ENCODE measurements at places on chromosomes 5 and 9. TPM values are rescaled to one million over a fixed set of nuclear protein-coding genes. Genes with fewer than 3 reads are reported as not detected.
A peak's percentile ranks its signal among the peaks of the same experiment; 100 is the strongest.

- no peak overlapping the region for H3K4me3 ChIP-seq
- peak; percentile 42 for DNase-seq
- no peaks in the 10 kb centered on the region for H3K4me1 ChIP-seq
- no peaks in the 10 kb centered on the region for H3K27me3 ChIP-seq
Observed at GRCh38 chr9:19087106-19088000, 15.4 kb downstream of the HAUS6 start.

DNA sequence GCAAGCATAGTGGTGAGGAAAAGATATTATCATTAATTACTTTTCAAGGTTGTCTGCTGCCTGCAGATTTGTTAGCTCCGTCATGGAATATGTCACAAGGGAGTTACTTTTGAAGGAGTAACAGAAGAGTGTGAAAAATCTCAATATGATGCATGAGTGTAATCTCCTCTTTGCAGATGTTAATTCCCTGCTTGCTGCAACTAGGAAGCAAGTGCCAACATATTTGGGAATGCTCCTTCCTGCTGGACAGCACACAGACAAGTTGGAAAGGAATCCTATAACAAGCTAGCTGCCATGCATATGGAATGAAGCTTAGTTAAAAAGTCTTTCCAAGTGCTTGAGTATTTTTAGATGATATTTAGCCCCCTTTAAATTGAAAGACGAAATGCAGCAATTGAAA, 2023.6 kb upstream of the CDH6 start:
- H3K27ac ChIP-seq, result no peak overlapping the region
- no peak for DNase-seq
- H3K27me3 ChIP-seq, result no peaks in the 10 kb centered on the region
- no peak overlapping the region for H3K4me3 ChIP-seq
- no peaks in the 10 kb centered on the region for H3K4me1 ChIP-seq

- no peak overlapping the region for H3K27ac ChIP-seq
- no peaks in the 10 kb centered on the region for H3K4me1 ChIP-seq
- no peaks in the 10 kb centered on the region for H3K36me3 ChIP-seq
- no peak overlapping the region for H3K4me3 ChIP-seq
Observed at GRCh38 chr5:123436201-123436600, 13.0 kb upstream of the CEP120 start.

DNA sequence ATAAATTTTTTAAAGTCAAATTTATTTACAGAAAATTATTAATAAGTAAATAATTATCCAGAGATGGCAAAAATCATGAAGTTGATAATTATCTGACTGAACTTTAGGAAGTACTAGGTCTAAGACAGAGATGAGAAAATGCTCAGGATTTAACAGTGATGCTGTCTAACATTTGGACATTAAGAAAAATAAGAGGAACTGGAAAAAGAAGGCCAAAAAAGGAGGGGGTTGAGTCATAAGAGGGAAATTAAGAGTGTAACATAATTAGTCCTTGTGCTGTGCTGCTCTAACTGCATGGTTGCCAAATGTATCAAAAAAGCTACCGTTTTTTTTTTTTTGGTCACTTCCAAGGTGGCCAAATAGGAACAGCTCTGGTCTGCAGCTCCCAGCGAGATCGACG, 35.4 kb upstream of the TUT7 start:
- no peak overlapping the region for H3K27ac ChIP-seq
- no peak for DNase-seq
- H3K4me3 ChIP-seq, result no peak overlapping the region
- no peaks in the 10 kb centered on the region for H3K27me3 ChIP-seq

DNA sequence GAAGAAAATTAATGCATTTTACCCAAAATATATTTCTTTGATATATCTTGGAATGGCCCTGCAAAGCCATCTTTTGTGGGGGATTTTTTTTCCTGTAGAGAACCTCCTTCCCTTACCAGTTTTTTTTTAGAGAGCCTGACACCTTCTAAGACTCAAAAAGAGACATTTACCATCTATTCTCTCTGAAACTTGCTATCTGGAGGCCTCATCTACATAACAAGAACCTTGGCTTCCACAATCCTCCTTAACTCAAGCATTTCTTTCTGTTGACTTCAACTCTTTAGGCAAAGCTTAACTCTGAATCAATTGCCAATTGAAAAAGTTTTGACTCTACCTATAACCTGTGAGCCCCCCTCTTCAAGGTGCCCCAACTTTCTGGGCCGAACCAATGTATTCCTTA, 6.2 kb downstream of the SLC45A2 start:
- no peak overlapping the region for H3K27ac ChIP-seq
- no peaks in the 10 kb centered on the region for H3K4me1 ChIP-seq
- H3K27me3 ChIP-seq, result no peaks in the 10 kb centered on the region
- no peak overlapping the region for H3K4me3 ChIP-seq
- no peaks in the 10 kb centered on the region for H3K36me3 ChIP-seq

DNA sequence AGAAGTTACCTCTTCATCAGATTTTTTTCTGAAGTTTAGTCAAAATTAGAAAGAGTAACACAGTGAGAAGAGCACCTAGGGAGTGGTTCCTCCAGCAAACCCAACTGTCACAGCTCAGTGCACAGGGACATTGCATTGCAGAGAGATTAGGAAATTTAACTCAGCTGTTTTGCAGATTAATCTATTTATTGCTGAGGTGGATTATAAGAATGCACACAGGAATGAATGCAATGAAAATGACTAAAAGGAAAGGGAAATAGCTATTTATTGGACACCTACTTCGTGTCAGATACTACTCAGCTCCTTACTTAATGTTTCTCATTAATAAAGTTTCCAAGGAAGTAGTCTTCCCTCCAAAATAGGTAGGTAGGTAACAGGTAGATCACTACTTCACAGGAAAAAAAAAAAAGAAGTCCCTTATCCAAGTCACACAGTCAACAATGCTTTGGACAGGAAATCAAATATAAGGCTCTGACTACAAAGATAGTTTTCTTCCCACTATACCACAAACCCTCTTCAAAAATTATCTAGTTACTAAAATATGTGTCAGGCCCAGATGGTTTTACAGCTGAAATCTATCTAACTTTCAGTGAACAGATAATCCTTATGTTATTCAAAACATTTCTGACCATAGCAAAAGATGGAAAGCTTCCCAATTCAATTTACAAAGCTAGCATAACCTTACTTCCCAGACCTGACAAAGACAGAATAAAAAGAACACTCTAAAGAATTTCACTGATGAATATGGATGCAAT, 442.2 kb upstream of the MPDZ start:
- DNase-seq, result peak; percentile 93
- H3K27ac ChIP-seq, result peak overlapping the region; percentile 39
- peaks cover 34% of the 10 kb centered on the region for H3K4me1 ChIP-seq
- no peaks in the 10 kb centered on the region for H3K36me3 ChIP-seq
- H3K27me3 ChIP-seq, result no peaks in the 10 kb centered on the region

MED27 gene
- 26.9 TPM for total RNA-seq

DNA sequence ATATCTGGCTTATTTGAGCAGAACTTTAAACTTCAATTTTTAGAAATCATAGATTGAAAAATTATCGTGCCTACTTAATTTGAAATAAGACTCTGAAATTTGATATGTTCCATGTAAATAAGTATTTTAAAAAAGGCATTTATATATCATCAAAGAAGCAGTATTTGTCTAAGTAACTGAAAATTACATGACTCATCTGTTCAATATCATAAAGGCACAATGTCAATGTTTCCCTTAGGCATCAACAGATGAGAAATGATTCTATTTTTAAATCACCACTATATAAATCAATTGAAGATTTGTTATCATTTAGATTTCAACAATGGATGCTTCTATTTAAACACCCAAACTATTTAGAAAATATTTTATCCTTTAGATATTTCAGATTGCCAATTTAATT, 142.9 kb upstream of the POU5F2 start:
- DNase-seq, result no peak
- no peaks in the 10 kb centered on the region for H3K36me3 ChIP-seq
- H3K4me3 ChIP-seq, result no peak overlapping the region
- H3K27ac ChIP-seq, result no peak overlapping the region
- no peaks in the 10 kb centered on the region for H3K27me3 ChIP-seq
- H3K4me1 ChIP-seq, result peaks cover 8% of the 10 kb centered on the region

- H3K4me1 ChIP-seq, result no peaks in the 10 kb centered on the region
- H3K27me3 ChIP-seq, result peaks cover 2% of the 10 kb centered on the region
- H3K27ac ChIP-seq, result no peak overlapping the region
- no peak for DNase-seq
- no peak overlapping the region for H3K4me3 ChIP-seq
Observed at GRCh38 chr9:76729980-76730737, 34.1 kb upstream of the PCA3 start.

GRCh38 chr5:139271201-139272027, 22.1 kb upstream of the MATR3 start:
- peak overlapping the region; percentile 41 for H3K27ac ChIP-seq
- H3K36me3 ChIP-seq, result peaks cover 5% of the 10 kb centered on the region
- DNase-seq, result peak; percentile 92

GRCh38 chr5:111697881-111698757, 58.9 kb downstream of the NREP start:
- no peak overlapping the region for H3K4me3 ChIP-seq
- no peak overlapping the region for H3K27ac ChIP-seq
- H3K4me1 ChIP-seq, result no peaks in the 10 kb centered on the region

DIPK1B gene
- total RNA-seq, result 23.2 TPM

AK1 gene
- 79.5 TPM for total RNA-seq

C9orf153 gene
- total RNA-seq, result not detected

- no peaks in the 10 kb centered on the region for H3K27me3 ChIP-seq
- H3K36me3 ChIP-seq, result peaks cover 30% of the 10 kb centered on the region
- DNase-seq, result no peak
- no peak overlapping the region for H3K4me3 ChIP-seq
- no peaks in the 10 kb centered on the region for H3K4me1 ChIP-seq
Observed at GRCh38 chr5:1336749-1337488, 8.0 kb downstream of the CLPTM1L start.

DNA sequence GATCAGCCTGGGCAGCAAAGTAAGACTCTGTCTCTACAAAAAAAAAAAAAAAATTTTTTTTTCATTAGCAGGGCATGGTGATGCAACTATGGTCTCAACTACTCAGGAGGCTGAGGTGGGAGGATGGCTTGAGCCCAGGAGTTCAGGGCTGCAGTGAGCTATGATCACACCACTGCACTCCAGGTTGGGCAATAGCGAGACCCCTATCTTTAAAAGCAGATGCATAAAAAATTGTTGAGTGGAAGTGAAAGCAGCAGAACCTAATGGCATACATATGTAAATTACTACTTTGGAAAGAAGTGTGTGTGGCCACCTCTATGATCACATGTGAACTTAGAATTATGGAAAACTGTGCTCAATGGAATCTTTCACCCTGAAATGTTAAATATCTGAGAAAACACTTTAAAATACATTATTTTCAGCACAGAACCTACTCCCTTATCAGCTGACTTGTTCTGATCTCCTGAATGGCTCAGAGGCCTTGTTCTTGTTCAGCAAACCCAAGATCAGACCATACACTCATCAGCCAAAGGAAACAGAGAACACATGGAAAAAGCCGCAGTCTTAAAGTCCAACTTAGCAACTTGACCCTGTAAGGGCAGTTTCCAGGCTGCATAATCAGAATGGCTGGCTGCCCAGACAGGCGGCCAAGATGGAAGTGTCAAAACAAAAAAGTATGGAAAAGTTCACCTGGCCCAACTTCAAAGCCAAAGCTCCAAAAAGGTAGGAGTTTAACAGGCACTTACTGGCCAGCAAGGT, 56.5 kb downstream of the SIL1 start:
- H3K36me3 ChIP-seq, result no peaks in the 10 kb centered on the region
- H3K4me3 ChIP-seq, result no peak overlapping the region
- DNase-seq, result peak; percentile 92

PCDHGB2 gene
- 1.4 TPM for total RNA-seq

SCAMP1 gene
- total RNA-seq, result 59.1 TPM

DNA sequence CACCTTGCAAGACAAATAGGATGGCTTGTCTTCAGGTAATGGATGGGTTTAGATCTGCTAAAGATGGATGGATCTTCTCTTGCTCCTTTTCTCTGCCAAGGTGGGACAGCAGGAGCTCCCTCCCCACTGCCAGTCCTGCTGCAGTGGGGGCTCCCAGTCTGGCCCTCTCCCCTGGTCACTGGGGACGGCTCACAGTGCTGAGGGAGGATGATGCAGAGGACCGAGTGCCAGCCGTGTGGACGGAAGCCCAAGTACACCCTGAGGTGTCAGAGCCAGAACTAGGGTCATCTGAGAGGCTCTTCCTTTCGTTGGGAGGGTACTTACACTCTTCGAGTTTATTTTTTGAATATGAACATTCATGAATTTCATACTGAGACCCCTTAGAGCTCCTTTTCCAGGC, 5.7 kb downstream of the CCDC69 start:
- H3K4me3 ChIP-seq, result no peak overlapping the region
- H3K4me1 ChIP-seq, result no peaks in the 10 kb centered on the region
- no peak overlapping the region for H3K27ac ChIP-seq
- H3K27me3 ChIP-seq, result no peaks in the 10 kb centered on the region
- no peak for DNase-seq
- H3K36me3 ChIP-seq, result no peaks in the 10 kb centered on the region

PCDHB16 gene
- total RNA-seq, result 3.2 TPM

- H3K4me1 ChIP-seq, result peaks cover 42% of the 10 kb centered on the region
- H3K4me3 ChIP-seq, result no peak overlapping the region
- H3K36me3 ChIP-seq, result no peaks in the 10 kb centered on the region
- no peak for DNase-seq
Observed at GRCh38 chr9:133124123-133124906, 3.3 kb upstream of the RALGDS start.

SKP2 gene
- 31.4 TPM for total RNA-seq

TEK gene
- 2.3 TPM for total RNA-seq

- no peak overlapping the region for H3K27ac ChIP-seq
- no peaks in the 10 kb centered on the region for H3K4me1 ChIP-seq
- H3K36me3 ChIP-seq, result no peaks in the 10 kb centered on the region
- H3K4me3 ChIP-seq, result no peak overlapping the region
- H3K27me3 ChIP-seq, result no peaks in the 10 kb centered on the region
Observed at GRCh38 chr9:106613250-106613737, 249.7 kb upstream of the ZNF462 start.

DNA sequence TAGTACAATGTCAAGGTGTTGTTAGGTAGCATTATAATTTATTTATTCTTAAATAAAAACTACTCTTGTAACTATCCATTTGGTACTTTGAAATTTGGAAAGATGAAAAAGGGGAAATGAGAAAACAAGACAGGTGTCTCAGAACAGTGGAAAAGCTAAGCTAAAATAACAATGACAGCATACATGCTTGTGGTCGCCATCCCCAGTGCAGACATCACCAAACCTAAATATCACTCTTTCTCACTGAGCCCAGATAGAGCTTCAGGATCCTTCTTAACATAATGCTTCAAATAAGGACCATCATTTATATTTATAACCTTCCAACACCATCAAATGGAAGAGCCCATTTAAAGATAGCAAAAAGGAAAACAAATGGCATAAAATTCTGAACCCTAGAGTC, 434.4 kb upstream of the BRINP1 start:
- no peak overlapping the region for H3K4me3 ChIP-seq
- DNase-seq, result no peak
- no peak overlapping the region for H3K27ac ChIP-seq
- no peaks in the 10 kb centered on the region for H3K27me3 ChIP-seq

GRCh38 chr5:111806753-111807152, 49.8 kb upstream of the NREP start:
- no peak for DNase-seq
- no peaks in the 10 kb centered on the region for H3K4me1 ChIP-seq
- H3K27me3 ChIP-seq, result no peaks in the 10 kb centered on the region

- H3K4me1 ChIP-seq, result peaks cover 3% of the 10 kb centered on the region
- DNase-seq, result no peak
- no peak overlapping the region for H3K4me3 ChIP-seq
- H3K27ac ChIP-seq, result no peak overlapping the region
- H3K36me3 ChIP-seq, result no peaks in the 10 kb centered on the region
Observed at GRCh38 chr9:81549500-81550206, 139.7 kb downstream of the TLE1 start.

GRCh38 chr5:116898917-116899316, 324.3 kb upstream of the SEMA6A start:
- H3K36me3 ChIP-seq, result no peaks in the 10 kb centered on the region
- no peak overlapping the region for H3K27ac ChIP-seq
- H3K27me3 ChIP-seq, result no peaks in the 10 kb centered on the region
